HTR-8/SVneo (cell line): ENCODE measurements at places on chromosomes 6 and 20.

GRCh38 chr6:79614326-79615305 lies 16.5 kb upstream of the SH3BGRL2 start:
- no peak for DNase-seq

DNA sequence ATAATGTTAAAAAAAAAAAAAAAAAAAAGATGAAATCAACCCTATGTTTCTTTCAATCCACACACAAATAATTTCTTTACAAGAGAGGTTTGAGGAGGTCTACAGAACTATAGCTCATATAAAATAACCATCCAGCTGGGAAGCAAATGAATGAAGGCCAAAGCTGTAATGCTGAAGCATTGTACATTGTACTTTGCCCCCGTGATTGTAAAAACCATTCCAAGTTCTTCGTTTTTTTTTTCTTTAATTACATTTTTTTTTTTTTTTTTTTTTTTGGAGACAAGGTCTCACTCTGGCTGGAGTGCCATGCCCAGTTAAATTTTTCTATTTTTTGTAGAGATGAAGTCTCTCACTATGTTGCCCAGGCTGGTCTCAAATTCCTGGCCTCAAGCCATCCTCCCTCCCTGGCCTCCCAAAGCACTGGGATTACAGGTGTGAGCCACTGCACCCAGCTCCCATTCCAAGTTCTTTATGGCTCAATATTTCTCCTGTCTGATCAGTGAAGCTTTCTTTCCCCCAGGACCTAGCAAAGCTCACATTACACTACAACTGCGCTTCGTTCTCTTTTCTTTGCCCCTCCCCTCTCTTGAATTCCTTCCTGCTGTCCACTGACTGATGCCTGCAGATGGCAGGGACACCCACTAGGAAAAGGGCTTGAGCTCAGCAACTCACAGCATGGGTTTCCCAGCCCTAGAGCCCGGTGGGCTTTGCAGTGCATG lies 53.0 kb upstream of the NOP56 start:
- DNase-seq = peak; percentile 59

- DNase-seq = no peak
Observed at GRCh38 chr20:61659246-61659993, 406.3 kb downstream of the TAF4 start.

GRCh38 chr6:18477301-18477941 lies 90.3 kb downstream of the RNF144B start:
- DNase-seq = no peak

DNA sequence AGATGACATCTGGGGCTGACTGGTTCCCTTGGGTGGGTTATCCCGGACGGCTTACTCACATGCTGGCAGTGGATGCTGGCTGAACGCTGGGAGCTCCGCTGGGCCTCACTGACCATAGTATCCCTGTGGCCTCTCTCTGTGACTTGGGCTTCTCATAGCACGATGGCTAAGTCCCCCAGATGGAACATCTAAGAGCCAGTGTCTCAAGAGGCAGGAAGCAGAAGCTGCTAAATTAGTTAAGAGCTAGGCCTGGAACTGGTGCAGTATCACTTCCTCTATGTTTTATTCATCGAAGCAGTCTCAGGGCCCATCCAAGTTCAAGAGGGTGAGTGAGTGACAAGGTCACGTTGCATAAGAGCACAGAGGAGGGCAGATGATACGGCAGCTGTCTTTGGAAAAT lies 116.5 kb upstream of the LAMP5 start:
- DNase-seq = no peak
